ENCODE measurements at places on chromosomes 7 and 10.

DNA sequence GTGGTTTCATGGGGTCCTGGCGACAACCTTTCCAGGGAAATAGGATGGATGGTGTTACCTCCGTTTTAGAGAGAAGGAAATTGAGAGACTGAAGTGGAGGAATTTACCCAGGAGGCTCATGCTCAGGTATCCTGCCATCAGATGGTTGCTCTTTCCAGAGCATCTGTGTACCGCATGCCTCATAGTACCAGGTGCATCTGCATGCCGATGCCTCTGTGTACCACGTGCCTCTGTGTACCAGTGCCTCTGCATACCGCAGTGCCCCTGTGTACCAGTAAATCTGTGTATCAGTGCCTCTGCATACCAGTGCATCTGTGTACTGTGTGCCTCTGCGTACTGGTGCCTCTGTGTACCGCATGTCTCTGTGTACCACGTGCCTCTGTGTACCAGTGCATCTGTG, 3.2 kb downstream of the VWA2 start:
- H3K27me3 ChIP-seq, result peaks cover 80% of the 10 kb centered on the region
- DNase-seq, result no peak
- H3K4me3 ChIP-seq, result no peak overlapping the region
- peaks cover 6% of the 10 kb centered on the region for H3K4me1 ChIP-seq

DNA sequence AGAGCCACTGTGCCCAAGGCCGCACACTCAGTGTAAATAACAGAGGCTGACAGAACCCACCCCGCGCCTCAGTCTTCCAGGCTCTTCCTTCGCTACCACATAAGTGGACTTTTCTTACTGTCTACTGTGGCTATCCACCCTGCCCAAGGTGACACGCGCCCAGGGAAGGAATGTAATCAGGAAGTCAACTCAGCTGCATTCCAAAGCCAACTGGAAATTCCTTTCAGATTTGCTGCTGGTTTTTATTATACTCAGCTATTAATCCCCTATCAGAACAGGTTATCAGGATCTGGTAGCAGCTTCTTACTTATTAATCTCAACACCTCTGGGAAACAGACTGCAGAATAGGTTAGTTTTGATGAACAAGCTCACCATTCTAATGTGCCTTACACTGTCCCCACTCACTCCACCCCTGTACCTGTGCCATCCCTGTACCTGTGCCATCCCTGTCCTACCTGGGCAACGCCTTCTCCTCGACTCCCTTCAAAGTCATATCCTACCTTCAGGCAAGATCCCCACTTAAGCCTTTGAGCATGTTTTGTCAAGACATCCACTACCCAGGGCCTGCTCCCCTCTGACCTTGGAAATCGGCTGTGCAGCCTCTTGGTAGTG, 90.7 kb downstream of the NHLRC2 start:
- no peak for DNase-seq
- H3K4me3 ChIP-seq, result no peak overlapping the region
- H3K27me3 ChIP-seq, result no peaks in the 10 kb centered on the region

GRCh38 chr7:98555403-98555802, 61.7 kb upstream of the NPTX2 start:
- no peaks in the 10 kb centered on the region for H3K27me3 ChIP-seq
- H3K4me1 ChIP-seq, result no peaks in the 10 kb centered on the region
- no peak overlapping the region for H3K4me3 ChIP-seq
- H3K27ac ChIP-seq, result no peak overlapping the region
- H3K36me3 ChIP-seq, result no peaks in the 10 kb centered on the region

DNA sequence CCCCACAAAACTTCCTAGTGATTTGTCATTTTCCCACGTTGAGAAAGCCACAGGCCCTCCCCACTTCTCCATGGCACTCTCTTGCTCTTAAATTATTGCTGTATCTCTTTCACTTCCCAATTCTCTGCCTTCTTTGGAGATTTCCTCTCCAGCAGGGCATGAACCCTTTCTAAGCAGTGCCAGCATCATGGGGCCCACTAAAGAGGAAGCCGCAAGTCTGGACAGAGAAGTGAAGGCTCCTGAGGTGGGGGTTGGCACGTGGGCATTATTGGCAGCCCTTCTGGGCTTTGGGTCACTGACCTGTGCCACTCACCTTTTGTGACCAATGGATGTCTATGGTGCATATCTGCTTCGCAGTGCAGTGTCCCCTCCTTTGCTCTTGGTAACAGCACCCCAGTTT, 97.7 kb upstream of the TCF7L2 start:
- no peak overlapping the region for H3K4me3 ChIP-seq
- H3K36me3 ChIP-seq, result no peaks in the 10 kb centered on the region
- no peak for DNase-seq
